Naive thymus-derived CD4-positive, alpha-beta T cell (primary cell): ENCODE measurements at places on chromosomes 3 and 15.

- H3K27me3 ChIP-seq, result no peaks in the 10 kb centered on the region
- H3K36me3 ChIP-seq, result no peaks in the 10 kb centered on the region
- DNase-seq, result no peak
- no peak overlapping the region for H3K27ac ChIP-seq
Observed at GRCh38 chr3:87120881-87121280, 106.2 kb upstream of the CHMP2B start.

GRCh38 chr3:166527325-166527724 is 690.1 kb upstream of the BCHE start:
- H3K27ac ChIP-seq, result no peak overlapping the region
- DNase-seq, result no peak
- no peaks in the 10 kb centered on the region for H3K36me3 ChIP-seq

DNA sequence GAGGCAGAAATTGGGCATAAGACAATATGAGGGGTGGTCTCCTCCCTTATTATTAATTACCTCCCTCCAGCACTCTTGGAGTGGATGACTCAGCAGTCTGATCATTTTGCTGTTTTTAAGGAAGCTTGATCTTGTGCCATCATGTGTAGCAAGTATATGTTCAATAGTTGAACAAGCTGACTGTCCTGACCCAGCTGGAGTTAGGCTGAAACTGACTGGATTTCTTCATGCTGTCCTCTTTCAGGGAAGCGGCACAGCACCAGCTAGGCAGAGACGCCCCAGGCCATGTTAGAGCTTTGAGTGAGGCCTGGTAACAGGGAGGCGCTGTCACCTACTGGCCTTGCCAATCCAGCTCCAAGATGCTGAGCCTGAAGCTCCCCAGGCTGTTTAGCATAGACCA is 54.4 kb upstream of the KIF23 start:
- H3K27ac ChIP-seq, result no peak overlapping the region
- no peak overlapping the region for H3K4me3 ChIP-seq
- DNase-seq, result no peak
- no peaks in the 10 kb centered on the region for H3K4me1 ChIP-seq
- no peaks in the 10 kb centered on the region for H3K27me3 ChIP-seq
- no peaks in the 10 kb centered on the region for H3K36me3 ChIP-seq

- no peak for DNase-seq
- H3K27ac ChIP-seq, result no peak overlapping the region
- H3K36me3 ChIP-seq, result no peaks in the 10 kb centered on the region
- no peaks in the 10 kb centered on the region for H3K4me1 ChIP-seq
- H3K4me3 ChIP-seq, result no peak overlapping the region
Observed at GRCh38 chr3:64650715-64651114, 37.1 kb downstream of the ADAMTS9 start.

GRCh38 chr15:65595960-65596359 is 15.0 kb downstream of the INTS14 start:
- H3K4me1 ChIP-seq, result no peaks in the 10 kb centered on the region
- H3K27me3 ChIP-seq, result no peaks in the 10 kb centered on the region
- peaks cover 19% of the 10 kb centered on the region for H3K36me3 ChIP-seq

GRCh38 chr15:50028326-50028725 is 90.7 kb downstream of the ATP8B4 start:
- no peak overlapping the region for H3K27ac ChIP-seq
- no peak for DNase-seq
- no peaks in the 10 kb centered on the region for H3K27me3 ChIP-seq
- H3K36me3 ChIP-seq, result no peaks in the 10 kb centered on the region
- no peak overlapping the region for H3K4me3 ChIP-seq
